Neuronal stem cell (in vitro differentiated cells): ENCODE measurements at places on chromosomes 6 and 20.

DNA sequence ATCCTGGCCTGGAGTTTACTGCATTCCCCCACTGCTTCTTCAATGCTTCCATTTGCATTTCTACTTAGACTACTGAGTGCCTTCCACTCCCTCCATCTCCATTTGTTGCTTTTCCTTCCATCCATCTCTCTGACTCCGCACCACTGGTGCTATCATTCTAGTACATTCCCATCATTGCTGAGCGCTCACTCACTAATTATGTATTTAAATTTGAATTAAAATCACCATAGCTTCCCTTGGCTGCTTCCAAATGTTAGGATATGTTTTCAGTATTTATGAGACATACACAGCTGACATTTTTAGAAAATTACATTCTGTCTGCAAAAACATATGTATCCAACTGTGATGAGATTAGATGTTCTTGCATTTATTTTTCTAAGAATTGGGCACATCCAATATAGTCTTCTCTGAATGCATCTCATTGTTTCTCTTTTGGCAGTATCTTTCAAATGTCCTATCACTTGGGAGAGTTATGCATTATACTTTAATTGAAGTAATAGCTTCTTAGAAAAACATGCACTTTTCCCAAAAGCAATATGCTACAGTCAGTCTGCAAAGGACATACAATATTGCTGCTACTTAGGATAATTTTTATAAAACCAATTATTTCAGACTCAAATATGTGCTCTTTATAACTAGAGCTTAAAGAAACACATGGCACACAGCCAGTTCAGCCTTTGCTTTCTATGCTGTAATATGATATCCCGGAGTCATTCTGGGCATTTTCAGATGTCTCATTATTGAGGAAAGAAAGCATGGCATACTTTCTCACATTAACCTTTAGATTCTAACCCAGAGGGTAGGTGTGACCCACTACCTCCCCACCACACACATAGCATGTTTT lies 12.1 kb upstream of the COL21A1 start:
- no peak for DNase-seq

DNA sequence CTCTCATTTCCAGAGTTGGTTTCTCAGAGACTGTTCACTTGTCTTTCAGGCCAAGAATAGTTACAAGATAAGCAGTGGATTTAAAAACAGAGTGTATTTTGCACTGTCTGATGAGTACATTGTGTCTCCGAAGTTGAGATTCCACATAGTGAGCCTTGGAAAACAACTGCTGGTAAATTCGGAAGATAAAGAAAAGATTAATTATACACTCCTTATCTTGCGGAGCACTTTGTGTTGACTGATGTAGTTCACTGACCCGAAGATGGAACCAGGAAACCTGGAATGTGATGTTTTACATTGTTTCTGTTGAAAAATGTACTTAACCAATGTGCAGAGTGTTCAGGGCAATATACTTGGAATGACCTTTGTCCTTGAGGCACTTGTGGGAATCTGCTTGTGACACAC lies 51.0 kb downstream of the ANKS1A start:
- no peak for DNase-seq

GRCh38 chr6:27136077-27136644 lies 111.3 kb upstream of the PRSS16 start:
- no peak for DNase-seq

DNA sequence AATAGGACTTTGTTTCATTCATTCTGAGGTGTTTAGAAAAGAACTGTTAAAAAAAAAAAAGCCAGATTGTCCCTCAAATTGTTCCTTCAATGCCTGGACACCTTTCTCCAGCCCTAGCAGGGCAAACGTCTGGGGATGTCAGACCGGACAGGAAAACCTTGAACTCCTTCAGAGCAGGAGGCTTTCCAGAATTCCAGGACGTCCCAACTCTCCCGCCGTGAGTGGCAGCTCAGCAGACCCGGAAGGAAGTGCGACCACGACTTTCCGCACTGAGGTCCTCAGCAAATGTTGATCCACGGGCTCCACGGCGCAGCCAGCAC lies 139.1 kb downstream of the DLL1 start:
- DNase-seq: no peak

- DNase-seq: no peak
These were observed 19.1 kb upstream of the TULP4 start for GRCh38 chr6:158293122-158293521.

- DNase-seq: no peak
These were observed 10.7 kb downstream of the PEDS1 start for GRCh38 chr20:50142812-50143211.

DNA sequence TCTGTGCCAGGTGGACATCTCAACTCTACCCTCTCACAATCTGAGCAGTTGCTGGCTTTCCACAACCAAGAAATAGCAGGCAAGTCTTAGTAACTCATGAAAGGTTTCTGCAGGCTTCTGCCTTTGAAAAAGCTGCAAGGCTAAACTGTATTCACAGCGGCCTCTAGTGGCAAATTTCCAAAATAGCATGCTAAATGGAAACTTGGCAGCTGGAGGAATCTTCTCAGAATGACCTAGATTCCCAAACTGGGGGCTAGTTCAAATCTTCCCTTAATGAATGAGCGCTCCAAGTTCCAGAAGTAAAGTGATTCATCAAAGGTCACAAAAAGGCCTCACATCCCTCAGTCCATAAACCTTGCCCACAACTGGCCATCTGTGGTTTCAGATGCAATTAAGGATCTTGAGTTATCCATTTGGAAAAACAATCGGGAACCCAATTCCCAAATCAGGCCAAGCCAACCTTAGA lies 11.9 kb upstream of the CPNE5 start:
- DNase-seq: peak; percentile 70

- no peak for DNase-seq
These were observed 291.4 kb downstream of the CENPW start for GRCh38 chr6:126631363-126631762.

DNA sequence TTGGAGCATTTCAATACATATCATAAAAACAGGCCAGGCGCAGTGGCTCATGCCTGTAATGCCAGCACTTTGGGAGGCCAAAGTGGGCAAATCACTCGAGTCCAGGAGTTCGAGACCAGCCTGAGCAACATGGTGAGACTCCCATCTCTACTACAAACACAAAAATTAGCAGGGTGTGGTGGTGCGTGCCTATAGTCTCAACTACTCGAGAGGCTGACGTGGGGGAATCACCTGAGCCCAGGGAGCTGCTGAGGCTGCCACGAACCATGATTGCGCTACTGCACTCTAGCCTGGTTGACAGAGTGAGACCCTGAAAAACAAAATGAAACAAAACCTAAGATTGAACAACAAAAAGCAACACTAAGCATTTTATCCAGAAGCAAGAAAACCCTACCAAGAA lies 47.2 kb downstream of the BACH2 start:
- DNase-seq: no peak

GRCh38 chr6:27547157-27548075 lies 74.5 kb upstream of the ZNF184 start:
- DNase-seq: no peak

GRCh38 chr20:36372666-36373065 lies 66.5 kb downstream of the DLGAP4 start:
- DNase-seq: no peak

DNA sequence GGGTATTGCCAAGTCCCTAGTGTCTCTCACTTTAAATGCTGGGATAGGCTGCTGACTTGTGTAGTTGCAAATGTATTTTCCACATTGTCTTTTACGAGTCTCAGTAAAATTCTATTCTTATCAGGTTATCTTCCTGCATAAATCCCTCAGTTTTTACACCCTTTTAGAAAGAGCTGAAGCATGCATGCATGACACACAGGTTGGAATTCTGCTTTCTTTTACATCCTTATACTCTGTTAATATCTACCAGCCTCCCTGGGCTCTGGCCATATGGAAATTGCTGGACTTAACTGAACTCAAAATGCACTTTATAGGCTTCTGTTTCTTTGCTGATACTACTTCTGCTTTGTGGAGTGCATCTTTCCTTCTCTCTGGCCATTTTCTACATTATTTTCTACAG lies 477.4 kb downstream of the FRK start:
- no peak for DNase-seq

- DNase-seq: no peak
These were observed 7.3 kb upstream of the USP45 start for GRCh38 chr6:99522531-99522930.

DNA sequence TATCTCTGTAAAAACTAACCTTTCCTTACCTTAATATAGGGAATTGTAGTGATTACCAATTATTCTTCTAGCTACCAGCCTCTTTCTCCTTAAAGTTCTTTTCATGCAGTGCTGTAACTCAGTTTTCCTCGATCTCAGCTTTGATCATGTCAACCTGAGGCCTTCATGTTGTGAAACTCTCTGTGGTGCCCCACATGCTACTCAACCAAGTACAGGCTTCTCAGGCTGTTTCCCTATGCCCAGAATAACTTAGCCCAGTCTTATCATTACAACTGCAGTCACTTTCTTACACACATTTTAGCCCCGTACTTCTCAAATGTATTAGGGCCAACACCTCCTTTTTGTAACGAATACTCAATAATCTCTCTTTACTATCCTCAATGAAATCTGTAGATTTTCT lies 90.1 kb upstream of the SUPT3H start:
- no peak for DNase-seq

GRCh38 chr20:539191-539590 lies 4.4 kb downstream of the CSNK2A1 start:
- DNase-seq: no peak

- DNase-seq: no peak
These were observed 116.6 kb downstream of the DLL1 start for GRCh38 chr6:170174124-170174770.

GRCh38 chr6:136427378-136427717 lies 122.9 kb downstream of the MAP7 start:
- no peak for DNase-seq

GRCh38 chr6:99559057-99559456 lies 9.4 kb downstream of the CCNC start:
- no peak for DNase-seq

DNA sequence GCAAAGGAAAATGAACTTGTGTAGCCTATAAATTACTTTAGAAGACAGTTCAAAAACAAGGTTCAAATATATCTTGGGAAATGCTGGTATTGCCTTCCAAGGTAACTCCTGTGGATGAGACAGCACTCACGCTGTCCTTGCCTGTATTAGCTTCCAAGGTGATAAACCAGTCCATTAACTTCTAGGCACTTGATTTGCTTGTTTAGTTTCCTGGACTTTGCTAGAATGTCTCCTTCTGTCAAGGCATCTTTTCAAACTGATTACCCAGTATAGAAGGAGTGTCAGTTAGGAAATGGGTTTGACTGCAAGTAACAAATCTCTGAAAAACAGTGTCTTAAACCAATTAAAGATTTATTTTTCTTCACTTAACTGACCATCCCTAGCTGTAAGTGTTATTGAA lies 103.4 kb upstream of the SLC22A23 start:
- no peak for DNase-seq

DNA sequence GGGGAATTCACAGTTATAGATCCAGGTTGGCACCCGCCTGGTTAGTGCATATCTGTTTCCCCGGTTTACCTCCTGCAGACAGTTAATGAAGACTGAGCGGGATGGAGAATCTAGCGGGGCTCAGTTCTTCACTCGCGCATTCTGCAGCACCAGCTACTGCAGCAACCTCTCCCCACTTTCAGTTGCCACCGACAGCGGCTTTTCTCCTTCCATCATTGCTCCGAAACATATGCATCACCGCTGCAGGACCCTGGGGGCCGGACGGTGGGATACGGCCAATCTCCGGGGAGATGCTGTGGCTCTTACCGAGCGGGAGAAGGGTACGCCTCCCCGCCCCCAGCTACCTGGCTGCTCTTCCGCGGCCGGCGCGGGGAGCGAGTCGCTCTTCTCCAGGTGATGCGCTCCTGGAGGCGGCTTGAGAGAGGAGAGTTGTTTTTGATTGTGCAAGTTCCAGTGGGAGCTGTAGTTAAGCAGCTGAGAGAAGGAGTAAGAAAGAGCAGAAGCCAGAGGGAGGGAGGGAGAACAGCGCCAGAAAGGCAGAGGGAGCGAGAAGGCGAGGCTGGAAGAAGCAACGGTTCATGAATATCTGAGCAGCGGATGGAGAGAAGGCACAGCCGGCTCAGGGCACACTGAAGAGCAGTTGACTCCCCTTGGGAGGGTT lies at the start of gene SGK1:
Gene SGK1, minus strand, starts transcription at position 642 of the 661 bp plus-strand sequence. CDS start 652 bp downstream, outside the sequence.
- DNase-seq: peak; percentile 30

- DNase-seq: no peak
These were observed 43.5 kb downstream of the GOPC start for GRCh38 chr6:117558818-117559217.

DNA sequence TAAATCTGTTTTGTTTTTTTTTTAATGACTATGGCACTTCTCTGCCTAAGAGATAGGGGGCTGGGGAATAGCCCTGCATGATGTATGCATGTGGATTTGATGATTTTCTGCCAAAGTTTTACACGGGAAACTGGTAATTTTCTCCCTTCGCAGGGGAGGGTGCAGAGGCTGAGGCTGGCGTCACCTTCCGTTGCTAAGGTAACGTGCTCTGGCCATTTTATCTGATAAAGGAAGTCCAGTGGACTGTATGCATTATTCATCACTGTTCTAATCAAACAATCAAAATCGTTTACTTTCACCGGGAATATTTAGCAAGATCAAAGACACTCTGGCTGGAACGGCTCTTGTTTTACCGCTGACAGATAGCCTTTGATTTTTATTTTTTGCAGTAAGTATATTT lies 789 bp downstream of the PHACTR1 start:
- DNase-seq: no peak

- DNase-seq: no peak
These were observed 70.9 kb downstream of the SNX5 start for GRCh38 chr20:17897566-17898307.

DNA sequence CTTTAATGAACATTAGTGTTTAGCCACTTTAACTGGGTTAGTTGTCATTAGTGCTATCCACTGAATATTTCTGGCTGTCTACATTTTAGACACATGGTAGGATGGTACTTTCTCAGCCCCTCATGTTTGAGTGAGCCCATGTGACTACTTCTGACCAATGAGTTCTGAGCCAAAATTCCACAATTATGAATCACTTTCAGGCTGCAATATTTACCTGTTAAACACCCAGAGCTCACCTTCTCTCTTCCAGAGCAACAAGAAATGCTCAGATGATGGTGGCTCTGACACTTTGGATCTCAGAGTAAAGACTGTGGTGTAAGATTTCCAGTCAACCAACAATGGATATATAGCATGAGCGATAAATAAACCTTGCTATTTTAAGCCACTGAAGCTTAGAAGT lies 24.8 kb downstream of the SPACA1 start:
- no peak for DNase-seq

GRCh38 chr6:117504478-117505144 lies 22.1 kb downstream of the DCBLD1 start:
- DNase-seq: no peak

DNA sequence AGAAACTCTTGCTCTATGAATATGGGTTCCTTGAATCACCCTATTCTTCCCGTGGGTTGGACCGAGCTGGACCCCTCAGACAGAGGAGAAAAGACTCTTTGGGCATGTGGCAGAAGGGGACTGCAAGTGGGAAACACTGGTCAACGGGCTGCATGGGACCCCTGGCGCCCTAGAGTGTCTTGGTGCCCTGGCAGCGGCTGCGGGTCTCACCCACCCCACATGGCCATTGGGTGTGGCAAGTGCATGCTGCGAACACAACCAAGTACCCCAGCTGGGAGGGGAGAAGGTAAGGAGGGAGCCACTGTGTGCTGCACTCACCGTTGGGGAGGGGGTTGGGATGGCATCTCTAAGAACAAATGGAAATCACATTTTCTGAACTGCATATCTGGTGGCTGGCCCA lies 438.8 kb upstream of the EYS start:
- DNase-seq: no peak
